ENCODE measurements at places on chromosomes 3 and 15.
A peak's percentile ranks its signal among the peaks of the same experiment; 100 is the strongest.

- peak; percentile 76 for DNase-seq
These were observed 154.3 kb downstream of the GOLIM4 start for GRCh38 chr3:167941234-167941995.

DNA sequence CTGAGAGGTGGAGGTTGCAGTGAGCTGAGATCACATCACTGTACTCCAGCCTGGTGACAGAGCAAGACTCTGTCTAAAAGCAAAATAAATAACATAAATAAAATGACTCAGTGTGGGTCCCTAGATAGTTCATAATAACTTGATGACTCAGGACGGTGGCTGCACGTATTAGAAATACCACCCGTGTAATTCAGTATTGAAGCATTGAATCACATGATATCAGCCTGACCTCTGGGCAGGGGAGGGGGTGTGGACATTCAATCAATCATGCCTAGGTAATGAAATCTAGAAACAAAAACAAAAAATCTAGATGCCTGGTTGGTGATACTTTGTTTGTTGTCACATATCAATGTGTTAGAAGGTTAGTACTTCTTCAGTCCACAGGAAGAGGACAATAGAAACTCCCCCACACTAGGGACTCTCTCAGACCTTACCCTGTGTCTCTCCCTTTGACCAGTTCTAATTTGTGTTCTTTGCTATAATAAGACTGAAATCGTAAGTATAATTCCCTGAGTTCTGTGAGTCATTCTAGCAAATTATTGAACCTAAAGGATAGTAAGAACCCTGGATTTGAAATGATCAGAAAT is 177.3 kb downstream of the GAP43 start:
- DNase-seq, result no peak

DNA sequence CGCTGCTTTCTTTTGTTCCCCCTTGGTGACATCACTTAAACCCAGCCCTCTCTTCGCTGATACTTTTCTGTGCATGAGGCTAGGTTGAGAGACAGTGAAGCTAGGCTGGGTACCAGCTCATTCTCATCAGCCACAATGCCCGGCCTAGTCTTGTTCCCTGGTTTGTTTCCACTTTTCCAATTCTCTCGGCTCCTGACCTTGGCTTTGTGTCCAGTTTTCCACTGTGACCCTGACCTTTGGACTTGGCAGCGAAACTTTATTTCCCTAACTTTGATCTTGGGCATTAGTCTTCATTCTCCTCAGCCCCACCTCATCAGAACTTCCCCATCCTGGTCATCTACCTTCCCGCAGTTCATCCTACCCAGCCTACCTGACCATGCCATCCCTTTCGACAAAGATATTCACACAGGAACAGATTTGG is 908 bp upstream of the ADPGK start:
- no peak for DNase-seq

DNA sequence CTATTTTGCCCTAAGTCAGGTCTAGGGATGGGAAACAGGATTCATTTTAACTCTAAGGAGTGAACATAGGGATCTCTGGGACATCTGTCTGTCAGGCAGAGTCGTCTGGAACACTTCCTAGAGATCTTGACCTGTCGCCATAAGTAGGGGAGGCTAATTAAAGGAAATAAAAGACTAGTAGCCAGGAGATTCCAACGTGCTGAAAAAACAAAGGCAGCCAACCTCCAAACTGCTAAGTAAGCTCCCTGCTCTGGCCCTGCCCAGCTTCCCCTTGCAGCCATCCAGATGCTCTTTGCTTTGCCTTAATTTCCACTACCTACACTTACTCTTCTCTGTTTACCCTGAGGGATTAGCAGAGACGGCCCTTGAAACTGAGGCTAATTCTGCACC is 18.4 kb upstream of the TSEN2 start:
- DNase-seq, result no peak

DNA sequence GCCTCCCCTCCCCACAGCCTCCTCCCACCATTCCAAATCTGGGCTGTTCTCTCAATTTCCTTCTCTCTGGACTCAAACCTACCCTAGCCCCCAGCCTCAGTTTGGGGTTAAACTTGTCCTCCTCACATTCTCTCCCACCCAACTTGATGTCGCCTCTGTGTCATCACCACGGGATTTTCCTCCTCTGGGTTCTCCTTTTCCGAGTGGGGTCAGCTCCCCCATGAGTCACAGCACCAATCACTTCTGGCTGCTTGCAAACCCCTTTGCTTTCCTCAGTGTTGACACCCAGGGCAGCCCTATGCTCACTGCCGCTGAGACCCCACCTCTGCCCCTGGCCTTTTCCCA is 451 bp downstream of the CCR5AS start:
- DNase-seq, result no peak

- DNase-seq, result no peak
These were observed 7.5 kb upstream of the STRA6 start for GRCh38 chr15:74209997-74210671.

- DNase-seq, result peak; percentile 21
These were observed 24.1 kb upstream of the OR5K4 start for GRCh38 chr3:98329392-98330124.

GRCh38 chr3:108486941-108487340 is 23.5 kb downstream of the MYH15 start:
- DNase-seq, result no peak

DNA sequence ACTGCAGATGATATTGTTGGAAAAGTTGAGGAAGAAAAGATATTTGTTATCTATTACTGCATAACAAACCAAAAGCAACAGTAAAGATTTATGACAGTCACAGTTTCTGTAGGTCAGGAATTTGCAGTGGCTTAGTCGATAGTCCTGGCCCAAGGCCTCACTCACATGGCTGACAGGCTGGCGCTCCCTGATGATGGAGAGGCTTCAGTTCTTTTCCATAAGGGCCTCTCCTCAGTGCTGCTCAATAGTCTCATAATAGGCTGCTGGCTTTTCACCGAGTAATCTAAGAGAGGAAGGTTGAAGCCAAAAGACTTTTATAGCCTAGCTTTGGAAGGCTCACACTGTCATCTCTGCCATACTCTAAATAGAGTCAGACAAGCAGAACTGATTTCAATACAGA is 17.7 kb downstream of the IREB2 start:
- no peak for DNase-seq

GRCh38 chr3:39664931-39665330 is 144.5 kb upstream of the MYRIP start:
- DNase-seq, result no peak

- no peak for DNase-seq
These were observed 826 bp downstream of the SHC4 start for GRCh38 chr15:48962662-48963523.

DNA sequence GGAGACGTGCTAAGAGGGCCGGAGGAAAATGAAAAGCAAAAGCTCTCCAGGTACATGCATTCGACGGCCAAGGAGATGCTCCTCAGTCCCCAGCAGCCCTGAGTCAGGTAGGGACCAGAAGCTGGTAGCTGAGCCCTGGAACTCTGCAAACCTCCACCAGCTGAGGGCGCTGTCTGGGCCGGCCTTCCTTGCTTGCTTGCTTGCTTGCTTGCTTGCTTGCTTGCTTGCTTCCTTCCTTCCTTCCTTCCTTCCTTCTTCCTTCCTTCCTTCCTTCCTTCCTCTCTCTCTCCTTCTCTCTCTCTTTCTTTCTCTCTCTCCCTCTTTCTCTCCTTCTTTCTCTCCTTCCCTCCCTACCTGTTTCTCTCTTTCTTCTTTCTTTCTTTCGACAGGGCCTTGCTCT is 94.6 kb upstream of the RASGRF1 start:
- DNase-seq, result no peak

- no peak for DNase-seq
These were observed 7.4 kb downstream of the RPL14 start for GRCh38 chr3:40464339-40465110.

GRCh38 chr15:79078763-79079410 is 11.7 kb downstream of the RASGRF1 start:
- DNase-seq, result no peak

- DNase-seq, result no peak
These were observed 406.9 kb upstream of the ADAMTS9 start for GRCh38 chr3:65094723-65095122.

Measured in HFF-Myc (cell line).